ENCODE measurements at places on chromosomes 6 and 20.

DNA sequence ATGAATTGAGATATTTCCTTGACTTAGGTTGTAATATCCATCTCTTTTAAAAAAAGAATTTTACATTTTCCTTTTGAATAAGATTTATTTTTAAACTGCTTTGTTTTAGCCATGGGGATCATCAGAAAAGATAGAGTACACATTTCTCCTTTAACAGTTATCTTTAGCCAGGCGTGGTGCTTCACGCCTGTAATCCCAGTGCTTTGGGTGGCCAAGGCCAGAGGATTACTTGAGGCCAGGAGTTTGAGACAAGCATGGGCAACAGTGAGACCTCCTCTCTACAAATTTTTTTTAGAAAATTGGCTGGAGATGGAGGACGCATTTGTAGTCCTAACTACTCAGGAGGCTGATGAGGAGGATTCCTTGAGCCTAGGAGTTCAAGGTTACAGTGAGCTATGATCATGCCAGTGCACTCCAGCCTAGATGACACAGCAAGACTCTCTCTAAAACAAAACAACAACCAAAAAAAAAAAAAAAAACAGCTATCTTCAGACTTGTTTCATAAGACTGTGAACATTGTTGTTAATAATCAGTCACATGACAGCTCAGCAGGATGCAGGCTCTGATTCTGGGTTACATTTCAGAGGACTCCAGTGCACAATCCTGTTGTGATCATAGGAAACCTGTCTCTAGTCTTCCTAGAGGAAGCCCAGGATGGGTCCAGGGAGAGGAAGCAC lies 2.0 kb upstream of the SLC17A3 start:
- DNase-seq: no peak

DNA sequence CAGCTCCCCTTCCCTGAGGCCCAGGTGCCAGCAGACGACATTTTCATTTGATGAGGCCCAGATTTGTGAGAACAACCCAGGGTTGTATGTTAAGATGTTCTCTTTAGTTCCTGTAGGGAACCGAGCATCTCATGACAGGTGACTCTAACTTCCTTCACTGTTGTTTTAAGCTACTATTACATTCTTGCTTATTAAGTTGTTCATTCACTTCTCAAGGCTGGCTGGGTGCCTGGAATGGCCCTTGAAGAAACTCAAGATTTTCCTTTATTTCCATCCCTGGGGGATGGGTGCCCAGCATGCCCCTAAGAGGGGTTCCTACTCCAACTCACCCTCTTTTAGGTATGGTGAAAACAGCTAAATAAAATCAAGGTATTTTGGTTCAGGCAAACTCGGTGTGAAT lies 111.5 kb upstream of the SYNDIG1 start:
- DNase-seq: no peak

- DNase-seq: no peak
These were observed 313.7 kb upstream of the TBX18 start for GRCh38 chr6:85078058-85078457.

GRCh38 chr6:132993738-132994137 lies 179.4 kb downstream of the RPS12 start:
- DNase-seq: no peak

GRCh38 chr6:14606353-14606752 lies 488.8 kb downstream of the CD83 start:
- no peak for DNase-seq

DNA sequence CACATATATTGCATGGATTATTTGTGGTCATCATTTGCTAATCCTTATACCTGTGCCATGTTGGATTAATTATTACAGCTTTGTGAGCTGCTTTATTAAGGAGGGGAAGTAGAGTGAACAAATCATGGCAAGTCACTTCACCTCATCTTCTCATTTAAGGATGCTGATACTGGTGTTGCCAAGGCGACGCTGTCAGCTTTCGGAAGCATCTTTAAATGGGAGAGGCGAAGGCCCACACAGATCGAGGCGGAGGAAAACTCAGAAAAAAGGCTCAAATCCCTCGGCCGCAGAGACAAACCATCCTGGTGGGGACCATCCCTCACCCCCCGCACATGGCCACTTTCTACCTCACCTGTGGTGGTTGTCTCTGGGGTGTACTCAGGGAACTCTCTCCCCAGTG lies 34.8 kb downstream of the FAM110A start:
- DNase-seq: no peak

GRCh38 chr6:32664827-32665362 lies 1.6 kb downstream of the HLA-DQB1 start:
- DNase-seq: peak; percentile 54

- no peak for DNase-seq
These were observed 162.5 kb downstream of the DLL1 start for GRCh38 chr6:170128346-170128745.

- no peak for DNase-seq
These were observed 57.6 kb downstream of the ZNF831 start for GRCh38 chr20:59221049-59221706.

GRCh38 chr6:152977556-152977955 lies 5.3 kb downstream of the FBXO5 start:
- no peak for DNase-seq

DNA sequence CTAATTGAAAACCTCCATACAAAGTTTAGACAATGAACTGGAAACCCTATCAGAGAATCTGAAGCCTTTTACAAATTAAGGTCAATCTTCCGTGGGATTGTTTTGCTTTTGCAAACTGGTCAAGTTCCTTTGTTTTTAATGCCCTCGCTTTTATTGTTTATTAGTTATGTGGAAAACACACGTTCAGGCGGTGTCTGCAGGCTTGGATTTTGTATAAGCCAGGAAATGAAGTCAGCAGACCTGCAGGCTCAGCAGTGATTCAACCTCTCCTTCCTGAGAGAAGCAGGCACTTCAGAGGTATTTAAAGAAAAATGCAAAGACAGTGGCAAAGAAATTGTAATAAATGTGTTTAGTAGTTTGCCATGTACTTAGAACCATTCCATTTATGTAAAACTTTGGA lies 103.4 kb upstream of the PDE10A start:
- DNase-seq: no peak

DNA sequence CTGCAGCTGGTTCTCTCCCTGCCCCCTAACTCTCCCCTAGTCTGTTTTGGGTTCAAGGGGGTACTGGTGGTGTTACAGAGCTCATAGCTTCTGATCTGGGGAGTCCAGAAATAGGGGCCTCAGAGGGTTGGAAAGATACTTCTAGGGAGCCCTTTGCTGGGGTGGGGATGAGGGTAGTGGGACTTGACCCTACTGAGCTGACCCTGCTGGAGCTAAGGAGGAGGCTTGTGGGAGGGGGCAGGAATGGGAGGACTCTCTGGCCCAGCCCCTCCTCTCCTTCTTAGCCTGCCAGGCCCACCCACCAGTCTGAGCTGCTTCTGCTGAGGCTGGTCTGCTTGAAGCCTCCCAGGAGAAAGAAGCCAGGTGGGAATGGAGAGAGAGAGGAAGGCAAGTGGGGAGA lies at the start of gene EGFL8:
TSS of gene EGFL8 (plus strand) at position 301 of the 400 bp plus-strand sequence. CDS start 1,571 bp downstream, outside the sequence.
- no peak for DNase-seq

All from activated CD4-positive, alpha-beta T cell treated with anti-CD3 and anti-CD28 coated beads for 4 hours (primary cell).